ENCODE measurements at places on chromosomes 4 and X. TPM values are rescaled to one million over a fixed set of nuclear protein-coding genes. Genes with fewer than 3 reads are reported as not detected.

DNA sequence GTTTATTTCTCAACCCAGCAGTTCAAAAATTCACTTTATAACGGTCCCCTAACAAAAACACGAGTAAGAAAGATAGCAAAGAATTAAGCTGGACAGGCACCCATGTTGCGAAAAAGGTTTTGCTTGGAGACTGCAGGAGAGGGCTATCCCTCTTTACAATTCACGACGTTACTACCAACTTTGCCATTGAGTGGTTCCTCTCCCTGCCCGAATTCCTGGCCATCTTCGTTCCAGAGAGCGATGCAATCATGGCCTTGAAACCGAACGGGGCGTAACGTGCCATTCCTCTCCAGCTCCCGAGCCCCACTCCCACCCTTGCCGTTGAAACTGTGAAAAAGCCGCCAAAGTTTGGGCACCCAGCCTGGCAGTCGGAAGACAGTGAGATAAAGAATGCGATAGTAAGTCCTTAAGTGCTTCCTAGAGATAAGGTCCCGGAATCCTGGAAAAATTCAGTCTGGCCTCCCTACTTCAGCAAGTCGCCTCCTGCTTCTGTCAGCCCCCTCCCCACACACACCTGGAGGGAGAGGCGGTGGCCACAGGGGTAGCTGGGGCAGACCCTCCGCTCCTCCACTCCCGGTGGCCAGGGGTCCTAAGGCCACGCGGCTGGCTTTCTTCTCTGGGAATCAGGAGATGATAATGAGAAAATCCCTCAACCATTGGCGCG, 65.2 kb downstream of the FBXO8 start:
- no peak for DNase-seq

SERTM2 gene
- not detected for total RNA-seq

AMER1 gene
- 8.8 TPM for total RNA-seq

GRCh38 chrX:56000174-56000573, 232.0 kb upstream of the KLF8 start:
- no peak for DNase-seq

- DNase-seq = no peak
These were observed 975.7 kb upstream of the PABPC4L start for GRCh38 chr4:135177321-135177720.

- DNase-seq = no peak
These were observed 866.0 kb upstream of the PRKX start for GRCh38 chrX:4579480-4579879.

- DNase-seq = no peak
These were observed 49.5 kb downstream of the USP53 start for GRCh38 chr4:119261986-119262385.

POLN gene
- 3.2 TPM for total RNA-seq

CLRN2 gene
- total RNA-seq = not detected

GRCh38 chr4:69858690-69859089, 1.3 kb downstream of the SULT1E1 start:
- DNase-seq = no peak

DNA sequence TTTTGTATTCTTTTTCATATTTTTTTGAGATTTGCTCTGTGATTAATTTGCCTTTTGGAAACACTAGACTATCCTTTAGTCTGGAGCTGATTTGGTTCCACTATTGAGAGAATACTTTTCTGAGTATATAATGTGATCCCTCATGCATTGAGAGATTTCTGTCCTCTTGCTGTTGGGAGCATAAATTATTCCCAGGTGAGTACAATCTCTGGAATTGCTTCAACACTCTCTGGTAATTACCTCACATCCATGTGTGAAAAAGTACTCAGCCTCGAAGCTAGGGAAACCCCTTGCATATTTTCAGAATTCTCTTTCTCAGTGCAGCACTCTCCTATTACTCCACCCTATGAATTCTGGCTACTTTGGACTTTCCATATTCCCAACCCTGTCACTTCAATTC, 550.0 kb downstream of the RAPGEF2 start:
- DNase-seq = no peak

CDKL2 gene
- 4.7 TPM for total RNA-seq

TLR10 gene
- total RNA-seq = 0.81 TPM

ABRAXAS1 gene
- total RNA-seq = 14.0 TPM

DNA sequence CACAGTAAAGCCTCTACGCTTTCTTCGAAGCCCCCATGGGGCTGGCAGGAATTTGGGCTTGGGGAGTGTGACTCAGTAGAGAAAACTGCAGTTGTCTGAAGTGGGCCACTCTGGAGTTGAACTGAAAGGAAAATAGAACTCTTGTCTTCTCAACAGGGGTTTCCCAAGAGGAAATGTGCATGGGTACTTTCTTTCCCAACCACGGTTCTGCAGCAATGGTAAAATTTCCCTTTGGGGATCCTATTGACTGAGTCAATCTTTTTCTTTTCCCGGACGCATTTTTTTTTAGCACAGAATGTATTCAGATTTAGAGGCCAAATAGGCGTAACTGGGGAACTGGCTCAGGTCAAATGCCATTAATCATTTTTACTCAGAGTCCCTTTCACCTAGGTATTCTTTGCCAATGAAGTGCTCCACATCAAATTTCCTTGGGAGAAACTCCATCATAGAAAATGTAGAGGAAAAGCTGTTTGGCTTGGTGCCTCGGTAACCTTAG, 269.3 kb downstream of the STIM2 start:
- no peak for DNase-seq

COL4A6 gene
- 2.2 TPM for total RNA-seq

DNA sequence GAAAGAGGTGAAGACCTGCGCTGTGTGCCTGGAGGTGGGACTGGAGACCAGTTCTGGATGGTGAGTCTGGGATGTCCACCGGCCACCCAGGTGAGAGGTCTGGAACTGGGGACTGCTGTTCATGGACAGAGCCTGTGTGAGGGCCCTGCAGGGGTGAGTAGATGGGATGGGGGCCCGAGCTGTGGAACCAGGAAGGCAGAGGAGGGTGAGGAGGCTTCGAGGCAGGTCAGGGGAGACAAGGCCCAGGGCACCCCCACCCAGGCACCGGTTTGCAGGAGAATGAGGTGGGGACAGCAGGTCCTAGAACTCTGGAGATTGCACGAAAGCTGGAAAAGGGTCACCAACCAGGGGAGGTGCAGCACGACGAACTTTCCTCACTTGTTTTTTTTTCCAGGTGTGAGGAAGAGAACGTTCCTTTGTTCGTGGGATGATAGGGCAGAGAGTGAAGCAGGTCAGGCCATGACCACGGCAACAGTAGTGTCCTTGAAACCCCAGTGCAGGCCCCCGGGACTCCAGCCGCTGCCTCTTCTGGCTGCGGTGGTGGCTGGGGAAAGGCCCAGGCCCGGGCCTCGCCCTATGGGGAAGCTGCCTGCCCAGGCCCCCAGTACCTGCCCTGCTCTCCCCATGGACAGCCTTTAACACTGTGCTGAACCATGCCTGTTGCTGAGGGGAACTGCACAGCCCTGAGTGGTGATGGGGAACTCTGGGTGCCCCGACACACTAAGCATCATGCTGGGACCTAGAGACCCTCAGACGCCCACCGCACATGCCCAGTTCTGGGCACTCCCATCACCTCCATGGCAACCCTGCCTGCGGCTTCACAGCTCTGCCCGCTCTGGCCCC, 22.9 kb downstream of the TNIP2 start:
- DNase-seq = no peak

DNA sequence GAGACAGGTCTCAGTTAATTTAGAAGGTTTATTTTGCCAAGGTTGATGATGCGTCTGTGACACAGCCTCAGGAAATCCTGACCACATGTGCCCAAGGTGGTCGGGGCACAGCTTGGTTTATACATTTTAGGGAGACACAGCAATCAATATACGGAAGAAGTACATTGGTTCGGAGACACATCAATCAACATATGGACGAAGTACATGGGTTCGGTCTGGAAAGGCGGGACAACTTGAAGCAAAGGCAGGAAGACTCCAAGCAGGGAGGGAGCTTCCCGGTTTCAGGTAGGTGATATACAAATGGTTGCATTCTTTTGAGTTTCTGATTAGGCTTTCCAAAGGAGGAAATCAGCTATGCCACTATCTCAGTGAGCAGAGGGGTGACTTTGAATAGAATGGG, 225.2 kb upstream of the ZFP42 start:
- no peak for DNase-seq
